ENCODE measurements at places on chromosomes 4 and X.

DNA sequence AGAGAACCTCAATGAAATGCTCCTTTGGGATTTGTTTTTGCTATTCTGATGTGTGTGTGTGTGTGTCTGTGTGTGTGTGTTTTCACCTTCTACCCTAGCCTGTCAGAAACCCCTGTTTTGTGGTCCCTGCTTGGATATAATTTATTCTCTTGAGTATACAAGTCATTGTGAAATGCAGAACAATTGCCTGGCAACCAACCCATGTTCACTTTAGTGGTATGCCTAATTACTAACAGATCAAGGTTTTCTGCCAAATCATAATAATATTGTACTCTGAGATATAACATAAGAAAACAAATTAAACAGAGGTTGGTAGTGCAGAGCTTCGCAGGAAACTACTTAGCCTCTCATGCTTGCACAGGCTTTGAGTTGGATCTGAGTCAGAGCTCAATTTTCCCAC, 7.0 kb upstream of the TET2 start:
- DNase-seq, result no peak

- DNase-seq, result no peak
These were observed 30.8 kb downstream of the SLITRK2 start for GRCh38 chrX:145848448-145848847.

- DNase-seq, result no peak
These were observed 355.1 kb upstream of the PABPC5 start for GRCh38 chrX:91079342-91080114.

DNA sequence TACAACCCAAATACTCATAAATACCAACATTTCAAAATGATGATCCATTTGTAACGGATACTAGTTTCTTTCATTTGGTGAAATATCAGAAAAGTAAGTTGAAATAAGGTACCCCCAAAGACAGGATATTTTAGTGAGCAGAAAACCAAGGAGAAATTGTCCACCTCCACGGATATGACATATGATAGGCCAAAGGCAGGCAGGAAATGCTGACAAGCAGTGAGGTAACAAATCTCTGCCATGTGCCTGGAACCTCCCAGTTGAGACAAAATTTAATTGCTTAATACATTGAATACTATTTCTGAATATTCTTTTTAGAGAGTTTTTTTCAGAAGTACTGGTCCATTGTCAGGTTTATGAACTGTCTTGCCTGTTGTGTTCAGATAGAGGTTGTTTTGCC, 118.8 kb downstream of the GATB start:
- no peak for DNase-seq

DNA sequence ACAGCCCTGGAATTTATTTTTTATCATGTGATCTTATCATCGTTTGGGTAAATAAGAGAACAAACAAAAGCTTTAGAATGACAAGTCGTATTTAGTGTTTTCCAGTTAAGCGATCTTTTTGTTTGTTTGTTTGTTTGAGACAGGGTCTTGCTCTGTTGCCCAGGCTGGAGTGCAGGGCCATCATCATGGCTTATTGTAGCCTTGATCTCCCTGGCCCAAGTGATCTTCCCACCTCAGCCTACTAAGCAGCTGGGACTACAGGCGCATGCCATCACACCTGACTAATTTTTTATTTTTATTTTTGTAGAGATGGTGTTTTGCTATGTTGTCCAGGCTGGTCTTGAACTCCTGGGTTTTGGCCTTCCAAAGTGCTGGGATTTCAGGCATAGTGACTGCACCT, 57.1 kb upstream of the PDLIM3 start:
- no peak for DNase-seq

GRCh38 chr4:139767168-139767567, 101.5 kb downstream of the MGST2 start:
- DNase-seq, result peak; percentile 85

DNA sequence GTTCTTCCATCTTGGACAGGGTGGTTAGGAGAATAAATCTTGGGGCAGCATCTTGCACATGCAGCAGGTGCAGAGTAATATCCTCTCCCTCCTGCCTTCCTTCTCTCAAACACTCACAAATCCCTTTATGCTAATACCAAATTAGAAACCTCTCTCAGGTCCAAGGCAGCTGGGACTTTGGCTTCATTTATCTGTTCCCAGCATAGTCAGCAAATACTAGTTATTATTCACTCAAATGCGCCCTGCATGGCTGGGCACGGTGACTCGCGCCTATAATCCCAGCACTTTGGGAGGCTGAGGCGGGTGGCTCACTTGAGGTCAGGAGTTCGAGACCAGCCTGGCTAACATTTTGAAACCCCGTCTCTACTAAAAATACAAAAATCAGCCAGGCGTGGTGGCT, 156.0 kb upstream of the GALNT7 start:
- DNase-seq, result no peak

DNA sequence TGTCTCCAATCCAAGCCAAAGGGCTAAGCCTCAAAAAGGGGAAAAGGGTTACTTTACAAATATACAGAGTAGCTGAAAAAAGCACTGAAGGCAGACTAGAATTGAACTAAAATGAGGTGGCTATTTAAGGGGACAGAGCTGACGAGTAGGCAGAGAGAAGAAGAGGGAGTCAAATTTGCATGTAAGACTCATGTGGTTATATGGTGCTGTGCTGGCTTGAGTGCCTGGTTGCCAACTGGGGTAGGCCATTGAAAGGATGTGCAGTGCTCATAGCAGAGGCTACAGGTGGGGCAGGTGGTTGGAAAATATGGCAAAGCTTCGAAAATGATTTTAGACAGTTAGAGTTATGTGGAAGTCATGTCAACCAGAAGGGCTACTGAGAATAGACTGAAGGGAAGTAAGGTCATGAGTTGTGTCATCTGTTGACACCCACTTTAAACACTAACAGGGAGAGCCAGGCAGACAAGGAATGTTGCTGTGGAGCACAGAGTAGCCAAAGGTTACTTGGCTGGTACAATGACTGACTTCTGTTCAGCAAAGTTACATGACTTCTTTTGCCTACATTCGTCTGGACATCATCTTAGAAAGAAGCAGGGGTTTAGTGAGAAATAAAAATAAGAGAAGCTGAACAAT, 1210.4 kb downstream of the ADGRL3 start:
- DNase-seq, result no peak

DNA sequence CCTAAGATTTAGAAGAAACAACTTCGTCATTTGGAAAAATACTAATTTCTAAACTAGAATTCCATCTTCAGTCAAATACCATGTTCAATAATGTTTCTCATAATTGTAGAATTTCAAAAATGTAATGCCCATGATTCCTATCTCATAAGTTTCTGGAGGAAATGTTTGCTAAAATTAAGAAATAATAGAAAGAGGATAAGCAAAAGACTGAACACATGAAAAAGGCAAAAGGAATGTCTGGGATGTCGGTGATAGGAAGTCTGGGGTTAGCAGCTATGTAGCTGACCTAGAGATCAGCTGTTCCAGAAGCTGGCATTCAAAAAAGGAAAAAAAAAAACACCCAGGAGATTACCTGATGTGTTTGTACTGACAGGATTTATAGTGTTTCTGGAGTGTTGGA, 18.9 kb upstream of the PCDH10 start:
- DNase-seq, result no peak

DNA sequence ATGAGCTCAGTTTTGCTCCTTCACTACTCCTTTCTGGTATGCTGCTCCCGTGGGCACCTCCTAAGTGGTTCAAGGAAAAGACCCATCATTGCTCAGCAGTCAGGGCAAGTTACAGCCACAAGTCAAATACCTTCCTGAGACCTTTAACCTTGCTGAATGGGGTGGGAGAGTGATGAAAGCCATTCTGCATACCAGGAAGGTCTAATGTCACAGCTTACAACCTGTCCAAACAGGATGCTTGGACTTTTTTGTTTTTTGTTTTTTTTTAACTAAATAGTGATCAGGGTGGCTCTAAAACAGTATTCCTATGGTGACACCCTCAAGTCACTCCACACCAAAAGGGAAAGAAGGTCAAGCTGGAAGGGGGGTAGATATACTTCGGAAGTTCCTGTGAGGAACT, 93.1 kb downstream of the GPC3 start:
- no peak for DNase-seq

DNA sequence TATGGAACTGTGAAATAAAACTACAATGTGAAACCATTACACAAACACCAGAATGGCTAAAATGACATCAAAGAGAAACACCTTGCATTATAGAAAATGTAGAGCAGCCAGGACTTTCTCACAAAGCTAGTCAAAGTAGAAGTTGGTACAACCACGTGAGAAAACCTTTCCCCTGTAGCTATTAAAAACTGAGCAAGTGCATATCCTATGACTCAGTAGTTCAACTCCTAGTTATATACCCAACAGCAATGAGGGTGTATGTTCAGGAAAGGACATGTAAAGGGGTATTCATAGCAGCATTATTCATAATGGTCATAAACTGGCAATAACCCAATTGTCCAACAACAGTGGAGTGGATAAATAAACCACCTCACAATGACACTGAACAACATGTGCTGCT, 177.5 kb upstream of the NUDT10 start:
- no peak for DNase-seq

GRCh38 chr4:142262956-142263355, 583.1 kb downstream of the INPP4B start:
- DNase-seq, result no peak

DNA sequence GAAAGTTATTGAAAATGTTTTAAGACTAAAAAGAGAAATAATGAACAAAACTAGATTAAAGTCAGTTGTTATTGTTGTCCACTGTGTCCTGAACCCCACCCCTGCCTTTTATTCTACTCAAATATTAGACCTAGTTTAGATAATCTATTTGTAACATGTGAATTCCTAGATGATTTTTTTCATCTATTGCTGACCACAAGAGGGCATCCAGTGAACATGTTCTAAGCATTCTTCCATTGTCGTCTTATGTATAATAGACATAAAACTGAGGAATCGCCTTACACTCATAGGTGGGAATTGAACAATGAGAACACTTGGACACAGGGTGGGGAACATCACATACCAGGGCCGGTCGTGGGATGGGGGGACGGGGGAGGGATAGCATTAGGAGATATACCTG, 36.4 kb upstream of the HPRT1 start:
- DNase-seq, result peak; percentile 6

DNA sequence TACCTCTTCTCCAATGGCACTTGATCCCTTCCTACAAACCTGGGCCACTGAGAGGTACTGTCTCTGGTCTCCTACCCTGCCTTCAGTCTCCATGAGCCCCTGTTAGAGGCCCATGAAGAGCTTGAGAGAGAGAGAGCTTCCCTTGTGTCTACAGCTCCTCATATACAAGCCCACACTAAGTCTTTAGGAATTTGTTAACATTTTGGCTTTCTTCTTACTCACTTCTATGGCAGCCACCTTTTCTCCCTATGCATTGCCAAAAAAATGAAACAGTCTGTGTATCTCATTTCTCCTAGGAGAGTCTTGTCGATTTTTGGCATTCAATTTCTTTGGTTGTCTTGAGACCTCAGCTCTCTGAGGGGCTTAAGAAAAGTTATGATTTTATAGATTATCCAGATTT, 90.9 kb upstream of the LNX1 start:
- DNase-seq, result peak; percentile 42

DNA sequence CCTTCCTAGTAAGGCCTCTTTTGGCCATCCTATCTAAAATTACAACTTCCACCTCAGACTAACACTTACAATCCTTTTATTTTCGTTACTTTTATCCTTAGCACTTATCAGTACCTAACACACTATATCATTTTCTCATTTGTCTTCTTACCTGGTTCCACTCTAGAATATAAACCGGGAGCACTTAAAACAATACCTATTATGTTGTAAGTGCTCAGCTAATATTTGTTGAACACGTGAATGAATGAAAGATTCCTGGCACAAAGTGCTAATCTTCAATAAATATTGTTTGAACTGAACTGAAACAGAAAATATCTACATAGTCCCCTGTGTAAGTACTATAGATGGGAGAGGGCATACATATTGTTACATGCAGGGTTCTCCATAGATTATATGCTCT, 14.4 kb downstream of the MGARP start:
- no peak for DNase-seq

DNA sequence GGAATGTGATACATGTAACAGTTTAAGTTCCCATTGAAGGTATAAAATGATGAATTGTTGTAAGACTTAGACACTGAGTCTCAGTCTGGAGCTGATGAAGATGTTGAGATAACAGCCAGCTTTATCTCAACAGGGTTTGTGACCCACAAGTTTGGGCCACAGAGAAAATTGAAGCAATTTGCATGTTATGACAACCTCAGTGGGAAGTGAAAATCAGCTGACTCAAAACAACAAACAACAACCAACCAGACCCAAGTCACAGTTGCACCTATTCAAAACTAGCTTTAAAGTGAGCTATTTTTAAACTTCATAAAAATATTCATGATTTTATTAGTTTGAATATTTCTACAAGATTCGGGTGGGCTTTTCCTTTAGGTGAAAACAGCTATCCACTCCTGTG, 8.0 kb downstream of the SFRP2 start:
- no peak for DNase-seq

- no peak for DNase-seq
These were observed 1.5 kb upstream of the CTBP1 start for GRCh38 chr4:1250527-1250812.

DNA sequence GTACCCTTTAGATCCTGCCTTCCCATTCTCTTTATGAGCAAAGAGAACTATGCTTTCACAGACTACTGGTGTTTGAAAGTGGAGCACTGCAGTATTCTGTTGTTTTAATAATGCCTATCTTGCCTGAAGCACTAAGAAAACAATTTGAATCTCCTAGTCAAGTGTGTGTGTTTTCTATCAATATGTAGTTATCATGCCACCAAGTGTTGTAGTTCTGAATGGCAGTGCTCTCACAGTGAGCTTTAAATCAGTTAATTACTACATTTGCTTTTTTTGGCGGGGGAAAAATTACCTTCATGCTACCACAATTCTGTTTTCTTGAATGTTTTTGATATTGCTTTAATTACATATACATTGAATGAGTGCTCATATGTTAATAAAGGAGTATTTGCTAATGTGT, 143.6 kb upstream of the FAM47A start:
- DNase-seq, result no peak

- no peak for DNase-seq
These were observed 41.6 kb downstream of the SYNPO2 start for GRCh38 chr4:118930255-118930654.

DNA sequence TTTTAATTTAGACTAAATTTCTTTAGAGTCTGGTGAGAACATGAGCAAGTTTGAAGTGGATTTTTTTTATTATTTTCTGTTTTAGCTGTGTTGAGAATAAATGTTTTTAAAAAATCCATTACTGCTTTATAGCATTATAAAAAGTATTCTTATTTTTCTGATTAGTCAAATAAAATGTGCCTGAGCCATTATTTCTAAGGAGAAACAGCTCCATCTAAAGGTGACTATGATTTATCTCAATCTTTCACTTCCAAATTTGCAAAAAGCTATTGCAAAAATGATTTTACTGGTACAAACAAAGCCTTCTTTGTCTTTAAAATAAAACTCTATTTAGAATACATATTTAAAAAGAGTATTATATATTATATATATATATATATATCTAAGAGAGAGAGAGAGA, 959.2 kb downstream of the FAM133A start:
- DNase-seq, result no peak

Measured in RPMI7951 (cell line).